ENCODE measurements at places on chromosomes 3 and 15. TPM values are rescaled to one million over a fixed set of nuclear protein-coding genes. Genes with fewer than 3 reads are reported as not detected.

DNA sequence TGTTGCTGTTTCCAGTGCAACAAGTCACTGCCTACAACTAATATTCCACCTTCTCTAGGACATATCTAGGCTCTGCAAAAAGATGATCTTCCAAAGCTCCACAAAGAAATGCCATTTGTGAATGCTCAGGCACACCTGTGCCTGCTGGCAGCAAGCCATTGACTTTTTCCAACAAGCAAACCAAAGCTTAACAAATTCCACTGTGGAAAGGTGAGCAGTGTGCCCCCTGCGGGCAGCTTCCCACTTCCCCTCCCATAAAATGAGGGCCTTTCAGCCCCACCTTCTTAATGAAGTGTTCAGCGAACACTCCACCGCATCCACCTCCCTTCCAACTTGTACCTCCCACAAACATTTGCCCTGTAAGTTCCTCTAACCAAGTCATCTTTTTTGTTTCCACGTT is 157.5 kb upstream of the SLC24A5 start:
- no peak overlapping the region for H3K4me3 ChIP-seq

DNA sequence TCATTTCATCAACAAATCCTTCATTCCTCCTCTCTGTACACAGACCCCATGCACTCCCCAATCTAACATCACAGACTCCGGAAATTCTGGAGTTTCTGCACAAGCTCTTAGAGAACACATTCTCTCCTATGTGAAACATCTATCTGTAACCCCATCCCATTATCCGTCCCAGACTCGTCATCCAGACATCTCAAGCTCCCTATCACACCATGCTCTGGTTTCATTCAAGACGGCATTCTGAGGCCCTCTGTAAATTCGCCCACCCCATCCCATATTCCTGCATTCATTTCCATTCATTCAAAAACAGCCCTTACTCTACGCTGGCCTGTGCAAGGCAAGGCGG is 575 bp downstream of the LEO1 start:
- peaks cover 7% of the 10 kb centered on the region for H3K4me1 ChIP-seq
- no peak for DNase-seq
- no peaks in the 10 kb centered on the region for H3K36me3 ChIP-seq
- H3K27ac ChIP-seq = peak overlapping the region; percentile 92
- peak overlapping the region; percentile 83 for H3K4me3 ChIP-seq

DNA sequence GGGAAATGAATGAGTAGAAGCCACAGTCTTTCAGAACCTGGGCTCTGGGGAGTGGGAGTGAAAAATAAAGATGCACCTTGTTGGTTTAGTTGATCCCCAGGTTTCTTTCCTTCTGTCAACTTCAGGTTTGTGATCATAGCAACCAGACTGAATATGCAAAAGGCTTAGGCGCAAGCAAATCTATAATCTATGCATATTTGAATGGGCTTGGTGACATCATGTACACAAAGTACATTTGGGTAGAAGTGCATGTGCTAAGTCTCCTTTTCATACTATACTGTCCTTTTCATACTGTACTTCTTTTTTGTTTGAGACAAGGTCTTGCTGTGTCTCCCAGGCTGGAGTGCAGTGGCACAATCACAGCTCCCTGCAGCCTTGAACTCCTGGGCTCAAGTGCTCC is 132.4 kb upstream of the C2CD4B start:
- H3K4me3 ChIP-seq = no peak overlapping the region
- H3K27me3 ChIP-seq = no peaks in the 10 kb centered on the region
- DNase-seq = no peak
- H3K27ac ChIP-seq = no peak overlapping the region
- no peaks in the 10 kb centered on the region for H3K36me3 ChIP-seq

The ZNF620 gene
- 1.4 TPM for total RNA-seq

GRCh38 chr3:45547764-45548680 is 46.5 kb upstream of the LIMD1 start:
- DNase-seq = no peak
- peaks cover 14% of the 10 kb centered on the region for H3K4me1 ChIP-seq
- H3K27ac ChIP-seq = no peak overlapping the region
- H3K4me3 ChIP-seq = no peak overlapping the region
- no peaks in the 10 kb centered on the region for H3K27me3 ChIP-seq

- no peaks in the 10 kb centered on the region for H3K27me3 ChIP-seq
- H3K27ac ChIP-seq = no peak overlapping the region
- H3K4me1 ChIP-seq = peaks cover 20% of the 10 kb centered on the region
- H3K36me3 ChIP-seq = no peaks in the 10 kb centered on the region
Observed at GRCh38 chr3:72442759-72443158, 405.5 kb downstream of the SHQ1 start.

The OR5K2 gene
- not detected for total RNA-seq

Data from ovary (tissue), 10 donors.